GM12891 (cell line): ENCODE measurements at places on chromosomes 13 and 19.
A peak's percentile ranks its signal among the peaks of the same experiment; 100 is the strongest.

DNA sequence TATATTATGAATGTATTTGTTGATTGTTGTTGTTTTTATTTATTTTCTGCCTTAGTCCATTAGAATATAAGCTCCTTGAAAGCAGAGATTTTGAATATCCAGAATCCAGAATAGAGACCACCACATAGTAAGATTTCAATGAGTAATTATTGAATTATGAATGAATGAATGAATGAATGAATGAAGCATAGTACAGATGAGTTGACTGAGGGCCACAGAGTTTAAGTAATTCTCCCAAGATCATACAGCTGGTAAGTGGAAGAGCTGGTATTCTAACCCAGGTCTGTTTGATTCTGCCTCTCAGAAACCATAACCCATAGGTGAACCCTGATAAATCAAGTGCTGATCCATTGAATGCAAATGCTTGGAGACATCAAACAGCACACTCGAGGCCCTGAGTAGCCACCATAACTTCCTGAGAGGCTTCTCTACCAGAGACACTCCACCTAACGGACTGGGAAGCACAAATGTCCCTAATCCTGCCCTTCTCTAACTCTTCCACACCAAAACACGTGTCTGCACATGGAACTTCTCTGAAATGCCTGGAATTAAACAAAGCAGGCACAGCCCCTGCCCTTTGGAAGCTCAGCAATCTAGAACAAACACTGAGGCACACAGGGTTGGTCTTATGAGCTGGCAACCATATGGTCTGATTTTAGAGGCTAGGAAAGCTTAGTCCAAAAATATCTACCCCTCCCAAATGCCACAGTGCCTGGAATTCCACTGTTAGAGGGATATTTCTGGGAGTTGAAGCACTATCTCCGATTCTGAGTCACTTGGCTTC lies 190.1 kb downstream of the FOXO1 start:
- no peak for DNase-seq

GRCh38 chr13:75326173-75327134 lies 155.5 kb downstream of the TBC1D4 start:
- DNase-seq: peak; percentile 20

DNA sequence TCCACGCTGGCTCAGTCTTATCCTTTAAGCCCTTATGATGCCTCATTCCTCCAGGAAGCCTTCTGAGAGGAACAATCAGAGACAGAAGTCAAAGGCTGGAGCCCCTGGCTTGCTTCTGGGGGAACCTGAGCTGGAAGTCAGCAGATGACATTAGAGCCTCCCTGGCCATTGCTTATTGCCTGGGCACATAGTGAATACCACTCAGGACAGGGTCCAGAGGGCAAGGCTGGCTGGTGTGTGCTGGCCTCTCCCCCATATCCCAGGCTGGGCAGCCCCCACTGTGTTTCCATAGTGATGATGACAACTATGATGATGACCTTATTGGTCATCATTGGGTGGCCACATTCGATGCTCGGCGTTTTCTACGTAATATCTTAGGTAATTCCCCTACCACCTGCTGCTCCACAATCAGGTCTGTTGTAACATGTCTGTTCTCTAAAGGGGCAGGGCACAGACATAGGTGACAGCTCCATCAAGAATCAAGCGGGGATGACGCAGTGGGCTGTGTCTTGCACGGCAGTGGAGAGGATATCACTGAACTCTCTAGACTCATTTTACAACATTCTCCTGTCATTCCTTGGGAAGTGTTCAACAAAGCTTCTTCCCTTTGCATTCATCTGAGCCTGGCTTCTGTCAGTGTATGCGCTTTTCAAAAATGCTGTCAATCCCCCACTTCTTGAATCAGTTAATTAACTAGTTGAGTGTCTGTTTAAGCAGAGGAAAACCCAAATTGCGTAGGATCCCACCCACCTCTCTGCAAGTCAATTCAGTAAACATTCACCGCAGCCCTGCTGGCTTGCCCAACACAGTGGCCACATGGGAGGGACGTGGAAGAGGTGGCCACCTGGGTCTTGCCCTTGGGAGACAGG lies 89.4 kb upstream of the TSHZ3 start:
- no peak for DNase-seq

- DNase-seq: peak; percentile 29
Measured at GRCh38 chr19:37817180-37817981, 38.0 kb upstream of the ZNF573 start.

DNA sequence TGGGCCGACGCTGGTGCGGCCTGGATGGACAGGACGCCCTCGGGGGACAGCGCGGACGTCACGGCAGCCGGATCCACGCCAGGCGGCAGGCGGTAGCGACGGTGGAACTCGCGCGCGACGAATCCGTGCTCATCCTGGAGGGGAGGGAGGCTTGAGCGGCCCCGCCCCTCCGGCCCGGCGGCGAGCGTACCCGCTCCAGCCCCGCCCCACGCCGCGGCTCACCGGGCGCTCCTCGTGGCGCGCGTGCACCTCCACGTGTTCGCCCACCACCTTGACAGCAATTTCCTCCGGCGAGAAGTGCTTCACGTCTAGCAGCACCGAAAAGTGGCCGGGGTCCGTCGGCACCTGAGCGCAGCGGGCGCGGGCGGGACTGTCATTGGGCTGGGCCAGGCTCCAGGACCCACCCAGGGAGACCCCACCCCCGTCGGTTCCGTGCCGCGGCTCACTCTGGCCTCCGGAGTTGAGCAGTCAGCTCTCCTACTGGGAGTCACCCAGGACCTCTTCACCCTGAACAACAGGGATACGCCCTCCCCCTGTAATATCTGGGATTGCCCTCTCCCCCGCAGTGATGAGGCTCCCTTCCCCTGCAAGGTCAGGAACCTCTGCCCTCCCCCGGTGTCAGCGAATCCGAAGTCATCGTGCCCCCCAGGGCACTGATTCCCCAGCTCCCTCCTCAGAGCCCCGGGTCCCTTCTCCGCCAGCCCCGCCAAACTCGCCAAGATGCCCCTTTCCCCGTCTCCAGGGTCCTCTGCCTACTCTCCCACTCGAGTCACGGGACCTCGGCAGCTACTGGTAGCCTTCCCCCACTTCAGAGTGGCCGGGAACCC lies 1.1 kb downstream of the HSPB6 start:
- no peak for DNase-seq

DNA sequence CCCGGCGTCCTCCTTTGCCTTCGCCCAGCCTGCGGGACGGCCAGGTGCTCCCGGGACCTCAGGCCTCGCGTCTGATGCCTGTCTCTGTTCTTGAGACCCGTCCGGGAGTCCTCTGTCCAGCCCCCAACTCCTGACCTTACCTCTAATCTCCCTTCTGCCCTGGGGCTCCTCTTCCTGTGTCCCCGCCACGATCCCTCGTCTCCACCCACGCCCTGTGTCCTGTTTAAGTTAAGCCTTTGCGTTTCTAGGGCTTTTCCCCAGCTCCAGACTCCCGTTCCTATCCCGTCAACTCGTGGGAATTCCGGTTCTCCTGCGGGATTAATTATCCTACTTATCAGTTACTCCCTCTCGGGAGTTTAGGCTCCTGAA lies 686 bp downstream of the LENG8 start:
- no peak for DNase-seq

- DNase-seq: no peak
Measured at GRCh38 chr13:73754727-73755292, 379.4 kb downstream of the KLF12 start.

DNA sequence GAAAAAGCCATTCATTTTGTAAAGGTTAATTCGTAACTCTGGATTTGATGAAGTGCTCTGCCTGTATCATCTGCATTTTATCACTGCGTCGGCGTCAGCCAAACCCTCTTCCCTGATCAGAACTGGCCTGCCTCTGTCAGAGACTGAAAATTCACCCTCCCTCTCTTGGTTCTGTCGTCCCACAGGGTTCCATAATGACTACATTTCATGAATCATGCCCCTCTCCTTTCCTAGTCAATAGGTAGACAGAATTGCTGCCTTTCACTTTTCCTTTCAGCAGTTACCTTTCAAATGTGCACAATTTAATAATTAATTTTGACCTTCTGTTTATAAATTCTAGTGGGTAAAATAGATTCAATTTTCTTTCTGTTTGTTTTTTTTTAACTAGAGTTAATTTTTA lies 423.4 kb downstream of the RFC3 start:
- DNase-seq: no peak

DNA sequence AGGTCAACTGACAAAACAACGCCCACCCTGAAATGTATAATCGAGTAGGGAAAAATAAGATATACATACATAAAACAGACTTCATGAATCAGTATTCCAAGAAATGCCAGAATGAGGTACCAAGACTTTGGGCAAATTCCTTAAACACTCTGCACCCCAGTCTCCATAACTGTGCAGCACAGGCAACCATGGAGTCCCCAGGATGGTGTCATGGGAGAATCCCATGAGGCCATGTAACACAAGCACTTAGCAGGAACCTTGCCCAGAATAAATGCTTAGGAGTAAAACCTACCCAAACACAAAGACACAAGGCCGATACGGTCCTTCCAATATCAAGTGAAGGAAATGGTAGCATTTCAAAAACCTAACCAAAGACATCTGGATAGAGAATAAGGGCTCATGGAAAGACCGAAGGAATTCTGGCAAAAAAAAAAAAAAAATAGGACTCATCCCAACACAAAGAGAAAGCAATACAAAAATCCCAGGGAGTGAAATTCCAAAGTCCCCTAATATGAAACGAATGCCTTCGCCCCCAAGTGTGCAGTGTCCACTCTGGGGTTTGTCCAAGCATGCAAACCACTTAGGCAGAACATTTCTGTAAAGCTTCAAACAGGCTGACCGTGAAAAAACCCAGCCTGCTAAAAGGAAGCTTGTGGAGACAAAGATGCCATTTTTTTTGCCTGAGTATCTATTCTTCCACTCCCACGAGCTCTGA lies 11.1 kb downstream of the ZC3H4 start:
- DNase-seq: no peak

- DNase-seq: no peak
Measured at GRCh38 chr19:49613374-49613773, 22.4 kb downstream of the PRR12 start.

DNA sequence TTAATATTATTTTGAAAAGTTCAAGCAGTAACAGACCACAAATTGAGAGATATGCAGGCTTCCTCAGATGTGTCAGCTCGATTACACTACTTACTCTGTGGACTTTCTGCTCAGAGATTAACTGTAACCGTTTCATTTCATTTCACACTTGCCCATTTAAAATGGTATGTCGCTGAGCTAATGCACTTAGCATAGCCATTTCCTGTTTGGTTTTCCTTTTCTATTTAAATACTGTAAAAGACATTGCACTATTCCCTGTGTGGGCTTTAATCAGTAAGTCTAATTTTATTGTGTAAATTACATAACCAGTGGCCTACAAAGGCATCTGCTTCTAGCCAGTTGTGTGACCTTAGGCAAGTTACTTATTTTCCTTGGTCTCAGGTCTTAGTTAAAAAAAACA lies 237.6 kb downstream of the LACC1 start:
- DNase-seq: no peak

DNA sequence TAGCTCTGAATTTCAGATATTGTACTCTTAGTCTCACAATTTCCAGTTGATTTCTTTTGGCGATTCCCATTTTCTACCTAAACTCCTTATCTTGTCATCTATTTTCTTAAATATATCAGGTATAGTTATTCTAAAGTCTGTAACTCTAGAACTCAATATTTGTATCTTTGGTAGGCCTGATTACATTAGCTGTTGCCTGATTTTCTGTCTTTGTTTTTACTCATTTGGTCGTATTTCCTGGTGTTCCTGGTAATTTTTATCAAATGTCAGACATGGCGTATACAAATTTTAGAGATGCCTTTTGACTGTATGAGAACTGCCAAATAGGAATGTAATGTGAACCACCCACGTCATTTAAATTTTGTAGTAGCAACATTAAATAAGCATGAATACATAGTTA lies 266.7 kb downstream of the ZNF536 start:
- no peak for DNase-seq

DNA sequence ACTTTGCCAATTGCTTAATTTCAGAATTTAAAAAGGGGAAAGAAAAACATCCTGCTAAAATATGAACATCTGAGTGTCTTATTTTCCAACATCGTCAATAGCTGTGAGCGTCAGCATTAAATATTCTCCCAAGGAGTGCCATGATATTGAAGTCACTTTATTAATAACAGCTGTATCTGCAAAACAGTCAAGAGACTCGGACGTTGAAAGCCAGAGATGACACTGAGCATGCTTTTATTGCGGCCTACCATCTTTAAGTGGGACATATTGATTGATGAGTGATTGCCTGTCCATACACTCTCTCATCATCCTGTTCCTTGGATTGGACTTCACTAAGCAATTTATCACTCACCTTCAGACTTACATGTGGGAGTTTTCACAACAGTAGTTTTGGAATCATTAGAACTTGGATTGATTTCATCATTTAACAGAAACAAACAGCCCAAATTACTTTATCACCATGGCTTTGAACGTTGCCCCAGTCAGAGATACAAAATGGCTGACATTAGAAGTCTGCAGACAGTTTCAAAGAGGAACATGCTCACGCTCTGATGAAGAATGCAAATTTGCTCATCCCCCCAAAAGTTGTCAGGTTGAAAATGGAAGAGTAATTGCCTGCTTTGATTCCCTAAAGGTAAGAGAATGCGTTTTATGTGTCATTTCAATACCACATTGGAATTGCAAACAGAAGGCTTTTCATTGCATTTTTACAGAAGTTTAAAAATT lies 53.8 kb downstream of the MBNL2 start:
- DNase-seq: no peak

- no peak for DNase-seq
Measured at GRCh38 chr13:29561918-29562317, 33.6 kb downstream of the SLC7A1 start.

DNA sequence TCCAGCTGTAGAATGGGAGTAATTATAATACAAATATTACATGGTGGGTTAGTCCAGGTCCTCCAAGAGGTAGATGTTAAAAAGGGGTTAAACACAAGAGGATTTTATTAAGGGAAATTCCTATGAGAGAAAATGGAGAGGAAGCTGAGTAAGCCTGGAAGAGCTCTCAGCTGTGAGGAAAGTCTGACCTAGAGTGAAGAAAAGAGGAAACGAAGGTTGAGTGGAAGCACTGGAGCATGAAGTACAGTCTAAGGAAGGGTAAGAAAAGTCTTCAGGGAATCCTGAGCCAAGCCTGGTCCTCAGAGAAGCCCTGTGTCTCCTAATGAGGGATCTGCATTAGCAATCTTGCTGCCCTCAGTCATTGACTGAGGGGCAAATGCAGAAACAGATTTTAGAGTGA lies 506.2 kb downstream of the GPC5 start:
- no peak for DNase-seq

DNA sequence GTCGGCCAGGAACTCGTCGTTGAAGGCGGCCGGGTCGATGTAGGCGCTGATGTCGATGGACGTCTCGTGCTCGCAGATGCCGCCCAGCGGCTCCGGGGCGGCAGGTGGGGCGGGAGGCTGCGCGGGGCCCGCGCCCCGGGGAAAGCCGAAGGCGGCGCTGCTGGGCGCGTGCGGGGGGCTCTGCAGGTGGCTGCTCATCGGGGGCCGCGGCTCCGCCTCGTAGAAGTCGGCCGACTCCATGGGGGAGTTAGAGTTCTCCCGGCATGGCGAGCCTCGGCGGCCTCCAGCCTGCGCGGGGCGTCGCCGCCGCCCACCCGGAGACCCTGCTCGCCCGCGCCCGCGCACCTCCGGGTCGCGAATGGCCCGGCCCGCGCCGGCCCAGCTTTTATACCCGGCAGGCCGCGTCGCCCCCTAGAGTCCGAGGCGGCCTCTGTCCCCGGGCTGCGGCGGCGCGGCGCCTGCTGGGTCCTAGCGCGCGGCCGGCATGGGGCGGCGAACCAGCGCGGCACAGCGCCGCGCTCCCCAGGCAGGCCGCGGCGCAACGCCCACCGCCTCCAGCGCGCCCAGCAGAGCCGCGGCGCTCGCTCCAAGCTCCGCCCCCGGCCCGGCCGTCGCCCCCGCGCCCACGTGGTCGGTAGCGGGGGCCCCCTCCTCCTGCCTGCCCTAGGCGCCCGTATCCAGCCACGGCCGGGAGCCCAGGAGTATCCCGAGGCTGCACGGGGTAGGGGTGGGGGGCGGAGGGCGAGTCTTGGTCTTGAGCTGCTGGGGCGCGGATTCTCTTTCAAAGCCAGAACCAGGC lies at the start of gene CEBPA:
Gene CEBPA, minus strand, starts transcription at position 360 of the 799 bp plus-strand sequence. Its CDS starts 120 bp downstream, at position 240.
- peak; percentile 92 for DNase-seq
